ENCODE measurements at places on chromosomes 2 and 18.

- no peak for DNase-seq
Measured at GRCh38 chr18:50117863-50118262, 77.1 kb downstream of the MYO5B start.

GRCh38 chr2:20382965-20383810, 32.5 kb upstream of the PUM2 start:
- no peak for DNase-seq

DNA sequence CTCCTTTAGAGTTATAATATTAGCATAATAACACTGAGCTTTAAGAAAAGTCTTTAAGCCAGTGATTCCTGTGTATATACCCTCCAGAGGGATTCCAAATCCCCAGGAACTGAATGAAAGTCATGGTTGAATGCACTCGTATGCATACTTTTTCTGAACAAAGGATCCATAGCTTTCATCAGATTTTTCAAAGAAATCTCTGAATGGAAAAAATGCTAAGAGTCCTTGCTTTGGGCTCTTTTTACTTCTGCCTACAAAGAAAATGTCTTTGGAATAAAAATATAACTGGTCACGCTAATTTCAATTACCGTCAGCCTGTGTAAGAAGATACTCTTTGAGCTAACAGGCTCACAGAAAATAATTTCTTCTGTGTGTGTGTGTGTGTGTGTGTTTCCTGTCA, 939.5 kb downstream of the ERBB4 start:
- no peak for DNase-seq

- no peak for DNase-seq
Measured at GRCh38 chr2:104840156-104840555, 13.8 kb upstream of the POU3F3 start.

DNA sequence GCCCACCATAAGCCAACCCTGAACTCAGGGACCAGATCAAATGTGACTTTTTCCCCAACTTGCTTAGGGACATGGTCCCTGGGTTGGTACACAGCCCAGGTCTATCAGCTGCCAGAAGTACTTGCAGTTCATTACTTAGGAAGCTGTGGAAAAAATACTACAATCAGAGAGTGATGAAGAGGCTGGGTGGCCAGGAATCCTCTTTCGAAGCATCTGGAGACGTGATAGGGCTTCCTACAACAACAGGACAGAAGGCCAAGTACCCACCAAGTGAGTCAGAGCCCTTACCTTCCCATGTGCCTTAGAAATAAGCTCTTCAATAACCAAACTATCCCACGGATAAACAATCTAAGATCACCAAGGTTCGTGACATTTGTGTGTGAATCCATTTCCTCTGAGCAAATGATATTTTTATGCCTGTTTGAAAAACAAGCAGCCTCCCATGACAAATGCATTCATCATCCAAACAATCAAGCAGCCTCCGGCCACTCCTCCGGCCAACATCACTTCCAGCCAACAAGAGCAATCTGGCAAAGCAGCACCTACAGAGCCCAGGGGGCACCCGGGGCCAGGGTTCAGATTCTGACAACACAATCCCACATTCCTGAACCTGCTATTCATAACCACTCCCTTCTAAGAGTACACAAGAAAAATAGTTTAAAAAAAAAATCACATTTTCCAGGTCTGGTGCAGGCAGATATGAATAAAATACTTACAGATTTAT, 26.4 kb downstream of the TBC1D8 start:
- DNase-seq, result no peak

GRCh38 chr2:175872721-175873120, 129.3 kb downstream of the LNPK start:
- no peak for DNase-seq

DNA sequence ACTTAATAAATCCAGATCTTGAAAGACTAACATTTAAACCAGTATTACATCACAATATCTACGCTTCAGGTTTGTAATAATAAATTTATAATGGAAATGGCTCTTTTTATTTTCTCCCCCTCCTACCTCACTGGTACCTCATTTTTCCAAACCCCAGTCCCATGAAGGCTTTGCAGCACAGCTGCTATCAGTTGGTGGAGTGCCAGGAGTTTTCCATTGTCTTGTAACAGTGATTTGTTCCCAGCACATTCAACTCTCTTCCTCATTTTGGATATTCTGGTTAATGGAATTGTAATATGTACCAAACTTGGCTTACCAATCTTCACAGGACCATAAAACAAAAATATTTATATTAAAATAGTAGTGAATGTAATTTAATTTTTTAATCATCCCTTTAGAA, 91.2 kb downstream of the VRK2 start:
- no peak for DNase-seq

DNA sequence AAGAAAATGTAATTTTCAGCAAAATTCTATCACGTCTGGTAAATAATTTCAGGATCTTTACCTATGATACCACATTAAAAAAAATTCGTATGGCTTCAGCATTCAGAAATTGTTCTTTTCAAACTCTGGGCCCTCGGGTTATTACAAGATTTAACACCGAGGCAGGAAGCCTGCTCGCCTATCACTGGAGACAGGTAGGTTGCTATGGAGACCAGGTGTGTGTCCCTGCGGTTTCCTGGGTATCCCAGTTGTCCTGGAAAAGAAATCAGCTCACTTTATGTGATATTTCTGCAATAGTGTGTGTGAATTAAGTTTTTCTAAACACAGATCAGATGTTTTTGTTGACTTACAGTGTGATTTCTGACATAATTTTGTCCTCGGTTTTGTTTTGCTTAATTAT, 14.2 kb downstream of the HPCAL1 start:
- no peak for DNase-seq

- no peak for DNase-seq
Measured at GRCh38 chr2:121695171-121695451, 41.6 kb downstream of the NIFK start.

DNA sequence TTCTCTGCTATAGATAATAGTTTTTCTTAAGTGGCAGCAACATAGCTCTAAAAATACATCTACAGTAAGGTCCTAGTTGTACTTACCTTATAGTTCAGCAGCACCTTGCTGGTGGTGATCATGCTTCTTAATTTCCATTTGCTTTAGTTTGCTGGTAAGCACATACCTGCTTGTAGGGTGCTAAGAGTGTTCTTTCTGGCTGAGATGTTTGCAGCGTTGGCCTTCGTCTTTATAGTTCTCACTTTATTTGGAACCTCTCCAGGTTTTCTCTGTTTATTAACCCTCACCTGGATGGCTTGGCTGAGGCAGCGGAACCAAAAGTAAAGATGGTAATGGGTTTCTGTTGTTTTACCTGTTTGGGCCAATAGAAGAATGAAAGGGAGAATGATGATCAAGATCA, 123.6 kb upstream of the EFEMP1 start:
- DNase-seq, result no peak

GRCh38 chr2:231795525-231796327, 9.5 kb downstream of the COPS7B start:
- no peak for DNase-seq

- no peak for DNase-seq
Measured at GRCh38 chr2:202510911-202511310, 123.9 kb upstream of the FAM117B start.

DNA sequence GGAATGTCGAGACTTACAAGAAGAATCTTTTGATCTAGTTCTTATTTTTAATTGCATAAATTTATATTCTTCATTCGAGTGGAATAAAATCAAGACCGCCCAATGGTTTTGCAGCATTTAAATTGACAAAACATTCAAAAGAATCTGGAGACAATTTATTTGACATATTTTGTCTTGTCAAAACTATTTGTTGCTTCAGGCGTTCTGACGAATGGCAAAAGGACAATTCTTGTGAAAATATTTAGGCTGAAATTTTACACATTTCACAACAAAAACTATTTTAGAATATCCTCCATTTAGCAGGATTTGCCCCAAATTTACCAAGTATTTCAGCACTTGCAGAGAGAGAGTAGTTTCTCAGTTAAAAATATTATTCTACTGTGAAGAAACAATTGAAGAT, 41.7 kb downstream of the PRKRA start:
- DNase-seq, result no peak

DNA sequence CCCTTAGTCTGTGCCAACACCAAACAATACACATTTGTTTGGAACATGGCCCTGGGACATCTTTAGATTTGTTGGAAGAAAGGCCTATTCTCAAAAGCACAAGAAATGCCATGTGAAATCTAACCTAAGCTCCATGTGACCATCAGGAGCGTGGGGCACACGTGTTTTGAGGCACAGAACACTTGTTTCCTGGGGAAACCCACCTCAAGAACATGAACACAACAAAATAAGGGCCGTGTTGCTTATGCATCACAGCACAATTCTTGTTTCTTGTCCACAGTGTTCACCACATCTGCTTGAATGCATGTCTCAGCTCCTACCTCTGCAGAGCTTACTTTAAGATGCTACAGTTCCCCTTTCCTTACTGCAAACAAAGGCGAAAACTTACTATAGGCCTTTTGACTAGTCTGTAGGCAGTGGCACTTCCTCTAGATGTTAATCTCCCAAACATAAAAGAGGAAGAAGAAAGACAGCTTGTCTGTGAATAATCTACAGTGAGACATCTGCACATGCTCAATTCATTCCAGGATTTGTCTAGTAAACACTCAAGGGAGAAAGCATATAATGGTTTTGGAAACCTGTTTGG, 165.0 kb downstream of the ANKRD44 start:
- DNase-seq, result no peak

DNA sequence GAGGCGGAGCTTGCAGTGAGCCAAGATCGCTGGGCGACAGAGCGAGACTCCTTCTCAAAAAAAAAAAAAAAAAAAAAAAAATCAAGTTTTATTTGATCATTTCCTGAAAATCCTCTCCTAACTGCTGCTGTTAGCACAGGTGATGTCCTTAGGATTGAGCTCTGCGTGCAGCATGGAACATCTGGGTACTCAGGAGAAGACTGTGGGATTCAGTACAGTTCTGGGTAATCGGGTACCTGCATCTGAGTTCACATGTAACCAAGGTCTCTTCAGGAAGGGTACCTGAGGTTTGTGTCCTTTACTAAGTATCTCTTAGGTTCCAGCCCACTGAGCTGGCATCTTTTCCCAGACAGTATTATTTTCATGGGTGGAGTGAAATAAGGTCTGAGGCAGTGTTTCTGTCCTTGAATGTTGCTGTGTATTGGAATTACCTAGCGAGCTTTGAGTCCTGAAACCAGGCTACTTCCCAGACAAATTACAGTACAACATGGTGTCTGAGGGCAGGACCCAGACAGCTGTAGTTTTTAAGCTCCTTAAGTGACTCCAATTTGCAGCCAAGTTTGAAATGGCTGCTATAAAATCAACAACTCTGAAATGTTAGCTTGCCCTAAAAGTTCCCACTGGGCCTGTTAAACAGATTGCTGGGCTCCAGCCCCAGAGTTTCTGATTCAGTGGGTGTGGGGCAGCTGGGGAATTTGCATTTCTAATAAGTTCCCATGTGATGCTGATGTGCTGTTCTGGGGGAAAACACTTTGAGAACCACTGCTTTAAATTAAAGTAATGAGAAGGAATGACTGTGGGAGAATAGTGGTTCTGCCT, 120.5 kb downstream of the PMAIP1 start:
- no peak for DNase-seq

DNA sequence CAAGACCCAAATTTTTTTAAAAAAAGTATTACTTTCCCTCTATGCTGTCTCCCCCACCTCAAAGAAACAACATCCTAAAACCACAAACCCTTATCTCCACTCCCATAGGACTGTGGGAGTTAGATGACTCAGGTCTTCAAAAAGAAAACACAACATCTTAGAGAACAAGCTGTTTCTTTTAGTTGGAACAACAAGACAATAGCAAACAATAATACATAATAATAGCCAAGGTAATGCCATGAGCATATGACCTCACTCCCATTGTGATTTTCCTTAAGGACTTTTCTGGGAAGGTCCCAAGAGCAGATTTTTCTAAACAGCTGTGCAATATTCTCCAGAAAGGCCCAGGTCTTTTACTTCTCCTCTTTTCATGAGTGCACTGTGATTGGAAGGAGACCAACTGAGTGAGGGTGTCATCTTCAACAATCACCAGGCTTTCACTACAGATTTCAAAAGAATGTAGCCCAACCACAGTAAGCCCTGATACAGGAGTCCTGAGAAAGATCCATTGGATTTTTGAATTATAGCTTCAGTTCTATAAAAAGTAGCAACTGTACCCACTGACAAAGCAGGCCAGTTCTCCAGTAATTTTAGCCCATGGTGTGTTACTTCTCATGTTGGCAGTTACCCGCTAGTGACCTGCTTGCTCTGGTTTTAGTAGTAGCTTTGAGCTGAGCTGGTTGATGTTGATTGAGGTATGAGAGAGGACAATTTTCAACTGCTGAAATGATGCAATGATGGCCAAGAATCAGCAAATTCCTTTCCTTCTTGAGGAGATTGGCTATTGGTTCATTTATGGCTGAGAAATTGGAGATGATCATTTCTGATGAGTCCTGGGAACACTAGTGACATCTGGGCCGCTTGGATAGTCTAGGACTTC, 144.5 kb upstream of the TCF4 start:
- DNase-seq, result no peak

GRCh38 chr2:54879598-54880332, 156.3 kb downstream of the EML6 start:
- DNase-seq, result no peak

DNA sequence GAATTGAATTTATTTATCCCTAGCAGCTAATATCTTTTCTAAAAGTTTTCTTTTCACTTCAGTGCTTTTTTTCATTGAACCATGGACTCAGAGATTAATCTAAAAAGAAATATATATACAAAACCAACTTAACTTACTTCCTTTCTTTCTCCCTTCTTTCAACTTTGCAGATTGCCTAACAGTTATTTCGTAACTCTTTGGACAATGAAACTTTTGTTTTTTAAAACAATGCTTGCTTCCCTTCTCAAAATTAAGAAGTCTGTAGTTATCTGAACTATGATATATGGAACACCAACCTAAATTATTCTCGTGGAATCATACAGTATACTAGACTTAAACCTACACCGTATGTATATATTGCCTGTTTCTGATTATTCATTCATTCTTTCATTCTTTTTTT, 62.9 kb downstream of the MIB1 start:
- no peak for DNase-seq

DNA sequence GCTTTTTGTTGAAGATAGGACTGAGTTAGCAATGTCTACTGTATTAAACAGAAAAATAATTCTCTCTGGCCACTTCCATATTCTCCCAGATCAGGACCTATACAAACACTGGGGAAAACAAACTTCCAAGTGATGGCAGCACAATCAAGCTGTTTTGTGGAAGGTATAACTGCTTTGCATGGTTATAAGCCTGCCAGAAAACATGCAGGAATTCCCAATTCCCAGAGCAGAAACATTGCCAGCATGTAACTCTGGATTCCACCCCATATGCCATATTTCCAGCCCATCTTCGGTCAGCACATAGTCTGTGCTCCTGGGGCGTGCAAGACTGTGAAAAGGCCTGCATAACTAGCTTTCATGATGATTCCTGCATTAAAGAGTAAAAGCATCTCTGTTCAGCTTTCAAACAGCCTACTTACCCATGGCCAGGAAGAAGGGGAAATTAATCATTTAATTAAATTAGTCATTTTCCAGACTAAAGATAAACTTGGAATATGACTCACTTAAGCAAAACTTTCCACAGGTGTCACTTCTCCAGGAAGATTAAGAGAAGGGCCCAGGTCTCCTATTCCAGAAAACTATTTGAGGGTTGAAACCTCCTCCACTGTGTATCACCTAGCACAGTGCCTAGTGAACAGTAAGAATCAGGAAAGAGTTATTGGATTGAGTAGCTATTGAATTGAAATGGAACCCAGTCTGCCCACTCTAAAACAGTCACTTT, 280.5 kb downstream of the NRXN1 start:
- no peak for DNase-seq

GRCh38 chr2:42167458-42167857, 1.7 kb upstream of the EML4 start:
- DNase-seq, result no peak

Measured in right renal pelvis (tissue), 4 donors.